Amygdala (tissue), 56 donors: ENCODE measurements at places on chromosomes 2 and 18.

- DNase-seq, result no peak
Observed at GRCh38 chr2:11347403-11347959, 3.0 kb upstream of the ROCK2 start.

DNA sequence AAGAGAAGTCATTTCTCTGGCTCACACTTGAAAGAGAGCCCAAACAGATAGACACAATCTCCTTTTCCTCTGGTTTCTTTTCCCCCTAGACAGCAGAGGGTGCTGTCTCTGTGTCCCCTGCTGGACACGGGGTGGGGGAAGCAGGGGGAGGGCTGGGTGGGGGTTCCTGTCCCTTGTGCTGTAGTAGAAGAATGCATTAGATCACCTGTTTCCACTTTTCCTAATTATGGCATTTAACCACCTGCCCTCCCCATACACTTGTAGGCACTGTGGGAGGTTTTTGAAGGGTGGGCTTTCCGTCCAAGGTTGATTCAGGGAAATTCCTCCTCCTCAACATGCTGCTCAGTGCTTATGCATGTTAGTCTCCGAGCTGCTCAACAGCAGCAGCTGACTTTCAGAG lies 206.2 kb upstream of the EPAS1 start:
- DNase-seq, result no peak

GRCh38 chr2:63827749-63828148 lies 13.9 kb upstream of the UGP2 start:
- no peak for DNase-seq

DNA sequence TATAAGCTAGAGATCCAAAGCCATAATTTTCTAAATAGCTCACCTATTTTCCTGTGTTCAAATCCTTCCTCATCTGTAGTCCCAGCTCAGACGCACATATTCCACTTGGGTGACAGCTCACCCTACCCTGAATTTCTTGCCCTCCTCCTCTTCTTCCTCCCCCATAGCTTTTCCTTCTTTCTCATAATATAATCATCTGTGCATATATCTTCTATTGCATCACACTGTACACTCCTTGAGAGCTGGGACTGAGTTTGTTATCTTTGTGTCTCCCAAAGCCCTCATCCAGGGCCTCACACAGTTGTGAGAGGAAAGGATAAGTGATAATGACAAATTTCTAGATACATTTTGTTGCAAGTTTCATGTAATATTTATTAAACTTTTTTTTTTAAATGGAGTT lies 55.9 kb upstream of the RTN4 start:
- DNase-seq, result no peak

DNA sequence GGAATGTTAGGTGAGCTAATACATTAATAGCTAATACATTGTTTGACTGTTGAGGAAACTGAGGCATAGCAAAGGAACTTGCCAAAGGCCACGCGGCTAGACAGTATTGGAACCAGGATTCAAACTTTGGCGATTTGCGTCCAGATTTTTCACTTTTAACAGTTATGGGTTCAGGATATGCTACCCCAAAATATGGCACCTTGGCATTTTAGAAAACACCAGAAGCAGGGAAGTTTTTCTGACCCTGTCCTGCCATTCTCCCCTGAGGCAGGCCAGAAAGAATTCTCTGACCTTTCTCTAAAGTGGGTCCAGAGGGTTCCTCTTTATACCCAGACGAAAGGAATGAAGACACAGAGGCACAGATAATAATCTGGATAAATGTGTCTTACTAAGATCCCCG lies 166.9 kb downstream of the MYCN start:
- DNase-seq, result no peak

DNA sequence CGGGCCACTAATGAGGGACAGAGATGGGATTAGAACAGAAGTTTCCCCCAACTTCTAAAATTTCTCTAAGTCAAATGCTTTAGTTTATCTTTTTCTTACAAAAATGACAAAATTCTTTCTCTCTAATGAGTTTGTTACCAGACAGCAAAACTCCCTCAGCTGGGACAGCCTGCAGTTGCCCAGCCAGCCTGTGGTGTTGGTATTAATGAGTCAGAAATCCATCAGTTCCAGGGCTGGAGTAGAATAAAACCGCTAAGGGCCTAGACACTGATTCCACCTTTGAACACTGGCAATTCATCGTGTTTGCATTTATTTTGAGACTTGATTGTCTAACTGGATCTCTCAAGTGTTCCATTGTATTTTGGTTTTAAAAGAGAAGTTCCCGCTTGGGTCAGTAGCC lies 38.3 kb upstream of the SMAD2 start:
- DNase-seq, result no peak

DNA sequence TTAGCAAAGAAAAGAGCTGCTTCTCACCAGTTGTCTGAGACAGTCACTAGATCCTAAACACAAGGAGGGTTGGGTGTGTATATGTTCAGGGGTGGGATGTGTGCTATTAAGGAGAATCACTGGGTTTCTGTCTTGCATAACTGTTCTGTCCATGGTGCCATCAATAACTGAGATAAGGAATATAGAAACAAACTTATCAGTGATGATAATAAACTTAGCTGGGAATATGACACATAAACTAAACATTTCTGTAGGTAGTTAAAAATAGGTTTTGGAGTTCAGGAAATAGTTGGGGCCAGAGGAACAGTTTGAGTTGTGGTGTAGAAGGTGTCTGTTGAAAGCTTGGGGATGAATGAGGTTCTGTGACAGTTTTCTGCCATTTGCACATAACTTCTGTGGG lies 17.4 kb downstream of the NAPG start:
- no peak for DNase-seq

GRCh38 chr2:174745142-174745541 lies 19.1 kb downstream of the CHRNA1 start:
- no peak for DNase-seq

DNA sequence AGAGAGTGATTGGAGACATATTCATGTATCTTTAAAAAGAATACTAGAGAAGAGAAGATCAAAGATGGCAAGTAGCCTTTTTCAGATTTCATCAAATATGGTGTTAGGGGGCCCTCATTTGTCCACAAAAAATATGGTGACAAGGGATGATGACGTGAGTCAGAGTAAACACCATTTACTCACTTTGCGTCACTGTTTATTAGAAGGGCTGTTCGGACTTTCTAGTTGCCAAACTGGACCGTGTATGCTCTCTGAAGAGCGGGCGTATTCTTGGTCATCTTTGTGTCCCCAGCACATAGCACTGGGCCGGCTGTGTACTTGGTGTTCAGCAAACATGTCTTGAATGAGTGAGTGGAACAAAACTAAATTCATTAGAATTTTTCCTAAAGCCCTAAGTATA lies 37.5 kb downstream of the TTC39C start:
- DNase-seq, result no peak

- no peak for DNase-seq
Observed at GRCh38 chr2:69716555-69717120, 25.3 kb upstream of the ANXA4 start.

- no peak for DNase-seq
Observed at GRCh38 chr2:53938904-53939303, 31.9 kb downstream of the PSME4 start.

DNA sequence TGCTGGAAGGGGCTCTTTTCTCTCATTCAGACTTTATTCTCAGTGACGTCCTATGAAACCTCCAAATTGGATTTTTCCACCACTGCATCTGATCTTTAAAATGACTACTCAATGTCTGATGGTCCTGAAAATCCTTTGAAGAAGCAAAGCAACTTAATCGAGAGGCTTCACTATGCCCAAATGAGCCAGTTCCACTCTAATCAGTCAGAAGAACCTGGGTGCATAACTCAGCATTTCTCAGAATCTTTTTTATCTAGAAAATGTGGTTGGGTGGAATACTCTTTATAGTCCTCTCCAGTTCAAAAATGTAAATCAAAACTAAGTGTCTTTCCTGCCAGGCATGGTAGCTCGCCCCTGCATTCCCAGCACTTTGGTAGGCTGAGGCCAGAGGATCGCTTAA lies 60.7 kb downstream of the PRELID3A start:
- DNase-seq, result no peak
